Mesothelial cell of epicardium (in vitro differentiated cells): ENCODE measurements at places on chromosomes 2 and 18. TPM values are rescaled to one million over a fixed set of nuclear protein-coding genes. Genes with fewer than 3 reads are reported as not detected.

SLC9A2 gene
- 0.04 TPM in 1 of 3 replicates, not detected in the others for total RNA-seq

PSTPIP2 gene
- total RNA-seq, result 10.6 to 12.7 TPM (median 11.8 TPM) in 3 replicates

- H3K27me3 ChIP-seq, result no peaks in the 10 kb centered on the region
- H3K27ac ChIP-seq, result no peak overlapping the region
- H3K4me3 ChIP-seq, result no peak overlapping the region
- H3K4me1 ChIP-seq, result no peaks in the 10 kb centered on the region
- no peak for DNase-seq
These were observed 28.1 kb downstream of the EIF4E2 start for GRCh38 chr2:232578626-232579025.

GRCh38 chr2:202149155-202149762 is 76.2 kb downstream of the KIAA2012 start:
- no peak for DNase-seq
- peaks cover 56% of the 10 kb centered on the region for H3K4me1 ChIP-seq
- peak overlapping the region; percentile 56 for H3K27ac ChIP-seq
- H3K36me3 ChIP-seq, result no peaks in the 10 kb centered on the region

DNA sequence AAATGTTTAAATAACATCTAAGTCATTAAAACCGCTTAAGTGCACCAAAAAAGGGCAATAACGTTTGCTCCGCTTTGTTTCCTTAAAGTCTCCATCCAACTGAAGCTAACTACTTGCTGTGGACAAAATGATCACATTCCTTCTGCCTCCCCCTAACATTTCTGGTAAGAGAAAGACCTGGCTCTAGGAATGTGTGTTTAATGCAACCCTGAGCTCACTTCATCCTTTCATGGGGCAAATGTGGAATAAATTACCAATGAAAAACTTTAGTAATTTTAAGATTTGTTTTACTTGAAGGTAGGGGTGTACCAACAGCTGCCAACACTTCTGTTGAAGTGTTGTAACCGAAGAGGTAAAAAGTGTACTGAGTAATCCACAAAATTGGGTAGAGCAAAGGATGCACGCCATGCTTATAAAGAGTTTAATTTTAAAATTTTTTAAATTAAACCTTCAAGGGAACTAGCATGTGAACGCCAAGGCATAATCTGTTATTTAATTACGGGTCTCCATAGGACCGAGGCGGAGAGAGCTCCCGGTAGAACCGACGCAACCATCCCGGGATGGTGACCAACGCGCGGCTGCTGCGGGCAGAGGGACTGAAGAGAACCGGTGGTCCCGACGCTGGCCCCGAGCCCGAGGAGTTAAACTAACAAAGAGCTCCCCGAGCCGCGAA is 1.1 kb downstream of the HNRNPLL start:
- peak overlapping the region; percentile 92 for H3K4me3 ChIP-seq
- no peak for DNase-seq
- H3K36me3 ChIP-seq, result no peaks in the 10 kb centered on the region

DNA sequence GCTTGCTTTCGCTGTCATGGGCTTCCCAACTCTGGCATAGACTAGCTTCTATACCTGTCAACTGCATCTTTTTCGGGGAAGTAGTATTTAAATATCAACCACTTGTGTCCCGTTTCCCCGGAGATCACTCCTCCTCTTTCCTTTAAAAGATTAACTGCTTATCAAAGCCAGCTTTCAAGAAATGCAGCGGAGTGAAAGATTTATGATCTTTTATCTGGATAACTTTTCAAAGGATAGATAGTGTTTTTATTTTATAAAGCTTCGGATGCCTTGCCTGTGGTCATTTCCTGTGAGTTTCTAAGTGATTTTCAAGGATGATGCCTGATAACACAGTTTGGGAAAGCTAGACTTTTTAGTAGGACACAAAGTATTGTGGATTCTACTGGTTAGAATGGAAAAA is 2.9 kb upstream of the IGFBP5 start:
- H3K27me3 ChIP-seq, result no peaks in the 10 kb centered on the region
- peak overlapping the region; percentile 52 for H3K27ac ChIP-seq
- H3K4me1 ChIP-seq, result peaks cover 28% of the 10 kb centered on the region
- no peak overlapping the region for H3K4me3 ChIP-seq
